ENCODE measurements at places on chromosomes 16 and 17.

- no peak for DNase-seq
Observed at GRCh38 chr16:79210607-79211006, 389.9 kb downstream of the MAF start.

- no peak for DNase-seq
Observed at GRCh38 chr17:32783602-32784001, 93.3 kb downstream of the MYO1D start.

- no peak for DNase-seq
Observed at GRCh38 chr17:20315821-20316220, 151.5 kb downstream of the LGALS9B start.

DNA sequence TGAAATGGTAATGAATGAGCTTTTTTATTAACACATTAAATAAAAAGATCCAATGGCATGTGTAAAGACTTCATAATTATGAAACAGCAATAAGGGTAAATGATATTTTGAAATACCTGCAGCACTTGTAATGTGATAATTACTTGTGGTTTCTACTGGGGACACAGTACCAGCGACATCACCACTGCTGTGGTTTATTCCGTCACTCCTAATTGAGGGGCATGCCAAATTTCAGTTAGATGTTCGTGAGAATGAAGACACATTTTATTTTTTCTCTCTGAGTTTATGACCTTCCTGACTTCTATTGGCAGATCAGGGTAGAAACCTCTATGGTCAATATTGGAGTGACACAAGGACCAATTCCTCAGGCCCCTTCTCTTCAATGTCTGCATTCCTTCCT is 131.9 kb upstream of the XYLT1 start:
- DNase-seq: no peak

- DNase-seq: no peak
Observed at GRCh38 chr17:83119987-83120864, 40.8 kb downstream of the METRNL start.

DNA sequence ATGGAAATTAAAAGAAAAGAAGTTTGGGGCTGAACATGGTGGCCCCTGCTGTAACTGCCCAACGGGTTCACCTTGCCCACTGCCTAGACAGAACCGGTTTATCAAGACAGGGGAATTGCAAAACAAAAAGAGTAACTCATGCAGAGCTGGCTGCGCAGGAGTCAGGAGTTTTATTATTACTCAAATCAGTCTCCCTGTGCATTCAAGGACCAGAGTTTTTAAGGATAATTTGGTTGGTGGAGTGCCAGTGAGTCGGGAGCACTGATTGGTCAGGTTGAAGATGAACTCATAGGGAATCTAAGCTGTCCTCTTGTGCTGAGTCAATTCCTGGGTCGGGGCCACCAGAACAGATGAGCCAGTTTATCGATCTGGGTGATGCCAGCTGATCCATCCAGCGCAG is 4.4 kb upstream of the SCPEP1 start:
- no peak for DNase-seq

GRCh38 chr17:44558334-44558709 is 1.0 kb downstream of the FZD2 start:
- DNase-seq: no peak

- DNase-seq: no peak
Observed at GRCh38 chr17:3959295-3959899, 4.8 kb downstream of the ATP2A3 start.

- no peak for DNase-seq
Observed at GRCh38 chr16:20904507-20905081, 4.0 kb downstream of the LYRM1 start.

GRCh38 chr16:53053967-53054669 is 673 bp upstream of the CHD9 start:
- DNase-seq: no peak

DNA sequence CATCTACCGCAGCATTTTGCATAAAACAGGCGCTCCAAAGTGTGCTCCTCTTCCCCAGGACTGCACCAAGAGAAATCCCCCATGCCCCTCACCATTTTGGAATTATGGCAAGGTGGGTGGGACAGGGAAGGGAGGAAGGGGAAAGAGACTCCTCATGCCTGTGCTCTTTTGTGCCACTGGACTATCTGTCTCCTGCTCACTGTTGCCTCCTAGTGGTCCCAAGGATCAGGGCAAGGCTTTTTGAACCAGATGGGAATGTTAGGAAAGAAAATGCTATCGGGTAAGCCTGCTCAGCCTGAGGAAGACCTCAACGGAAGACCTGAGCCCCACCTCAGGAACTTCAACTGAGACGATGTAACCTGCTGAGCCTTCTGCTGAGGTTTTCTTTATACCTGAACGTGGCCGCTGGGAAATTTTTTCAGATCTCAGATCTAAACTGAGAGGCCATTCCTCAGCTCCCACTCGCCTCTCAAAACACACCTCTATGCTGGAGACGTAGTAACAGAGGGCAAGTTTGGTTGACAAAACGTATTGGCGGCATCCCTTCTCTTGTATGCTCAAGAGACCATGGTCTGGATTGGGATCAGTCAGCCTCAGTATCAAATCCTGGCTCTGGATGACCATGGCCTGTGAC is 58.3 kb downstream of the SPACA3 start:
- no peak for DNase-seq

GRCh38 chr16:87715658-87716057 is 50.1 kb downstream of the KLHDC4 start:
- DNase-seq: no peak

DNA sequence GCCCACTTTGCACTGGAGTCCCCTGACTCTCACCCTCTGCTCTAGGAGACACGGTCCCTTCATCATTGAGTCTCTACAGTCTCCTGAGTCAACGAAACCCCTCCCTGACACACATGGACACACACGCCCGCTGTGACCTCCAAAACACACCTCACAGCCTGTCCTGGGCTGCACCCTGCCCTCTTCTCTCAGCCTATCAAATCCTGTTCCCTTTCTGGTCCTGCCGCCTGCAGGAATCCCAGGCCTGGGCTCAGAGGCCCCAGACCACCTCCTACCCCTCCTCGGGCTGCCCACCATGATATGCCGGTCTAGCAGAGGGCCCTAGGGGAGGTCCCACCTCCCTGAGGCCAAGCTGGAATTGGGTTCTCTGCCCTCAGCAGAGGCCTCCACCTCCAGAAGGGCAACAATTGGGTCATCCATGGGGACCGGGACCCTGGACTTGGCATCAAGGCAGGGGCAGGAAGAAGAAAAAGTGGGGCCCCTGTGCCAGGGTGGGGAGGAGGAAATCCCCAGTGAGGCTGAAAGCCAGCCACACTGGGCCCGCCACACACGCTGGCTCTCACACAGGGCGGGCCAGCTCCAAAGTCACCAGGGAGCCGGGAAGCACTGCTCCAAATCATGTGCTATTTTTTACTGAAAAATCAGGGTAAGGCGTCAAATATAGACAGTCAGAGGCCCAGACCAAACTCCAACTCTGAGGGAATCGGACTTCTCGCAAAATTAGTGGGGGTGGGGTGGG is 3.4 kb downstream of the PPP1R9B start:
- DNase-seq: no peak

GRCh38 chr17:80101946-80102663 is 724 bp downstream of the GAA start:
- DNase-seq: no peak

DNA sequence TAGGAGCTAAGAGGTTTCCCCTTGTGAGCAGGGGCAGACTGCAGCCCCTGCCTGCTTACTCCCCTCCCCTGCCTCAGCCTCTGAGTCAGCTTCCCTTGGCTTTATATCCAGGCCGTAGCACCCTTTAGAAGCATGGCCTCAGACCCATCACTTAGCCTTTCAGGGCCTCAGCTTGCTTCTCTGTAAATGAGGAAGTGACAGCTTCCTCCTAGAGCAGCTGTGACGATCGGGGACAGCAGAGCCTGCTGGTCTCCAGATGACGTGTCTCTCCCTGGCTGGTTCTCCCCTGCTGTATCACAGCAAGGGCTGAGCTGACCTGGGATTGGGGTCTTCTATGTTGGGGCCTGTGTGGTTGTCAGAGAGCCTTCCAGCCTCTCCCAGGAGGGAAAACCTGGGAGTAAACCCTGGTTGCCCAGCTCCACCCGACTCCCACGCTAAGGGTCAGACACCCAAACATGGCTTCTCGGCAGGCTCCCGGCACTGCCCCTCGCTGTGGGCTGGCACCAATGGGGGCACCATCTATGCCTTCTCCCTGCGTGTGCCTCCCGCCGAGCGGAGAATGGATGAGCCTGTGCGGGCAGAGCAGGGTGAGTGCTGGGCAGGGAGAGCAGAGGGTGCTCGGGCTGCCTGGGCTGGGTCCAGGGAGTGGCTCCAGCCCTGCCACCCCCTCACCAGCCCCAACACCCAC is 16.3 kb upstream of the MYO15B start:
- DNase-seq: no peak

DNA sequence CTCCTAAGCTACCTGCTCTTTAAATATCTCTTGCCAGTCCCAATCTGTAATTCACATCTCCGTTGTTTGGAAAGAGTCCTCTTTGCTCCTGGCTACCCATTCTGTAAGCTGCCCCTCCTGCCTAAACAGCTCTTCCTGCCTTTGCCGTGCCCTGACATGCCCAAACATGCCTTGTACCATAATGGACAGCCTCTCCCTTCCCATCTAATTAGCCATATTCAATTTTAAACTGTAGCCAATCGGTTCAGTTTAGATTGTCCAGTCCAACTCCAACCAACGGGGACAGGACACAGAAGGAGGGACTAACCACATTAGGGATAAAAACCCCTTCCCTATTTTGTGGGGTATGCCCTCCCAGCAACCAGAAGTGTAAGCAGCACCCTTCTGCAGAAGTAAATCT is 30.6 kb upstream of the CLEC3A start:
- no peak for DNase-seq

DNA sequence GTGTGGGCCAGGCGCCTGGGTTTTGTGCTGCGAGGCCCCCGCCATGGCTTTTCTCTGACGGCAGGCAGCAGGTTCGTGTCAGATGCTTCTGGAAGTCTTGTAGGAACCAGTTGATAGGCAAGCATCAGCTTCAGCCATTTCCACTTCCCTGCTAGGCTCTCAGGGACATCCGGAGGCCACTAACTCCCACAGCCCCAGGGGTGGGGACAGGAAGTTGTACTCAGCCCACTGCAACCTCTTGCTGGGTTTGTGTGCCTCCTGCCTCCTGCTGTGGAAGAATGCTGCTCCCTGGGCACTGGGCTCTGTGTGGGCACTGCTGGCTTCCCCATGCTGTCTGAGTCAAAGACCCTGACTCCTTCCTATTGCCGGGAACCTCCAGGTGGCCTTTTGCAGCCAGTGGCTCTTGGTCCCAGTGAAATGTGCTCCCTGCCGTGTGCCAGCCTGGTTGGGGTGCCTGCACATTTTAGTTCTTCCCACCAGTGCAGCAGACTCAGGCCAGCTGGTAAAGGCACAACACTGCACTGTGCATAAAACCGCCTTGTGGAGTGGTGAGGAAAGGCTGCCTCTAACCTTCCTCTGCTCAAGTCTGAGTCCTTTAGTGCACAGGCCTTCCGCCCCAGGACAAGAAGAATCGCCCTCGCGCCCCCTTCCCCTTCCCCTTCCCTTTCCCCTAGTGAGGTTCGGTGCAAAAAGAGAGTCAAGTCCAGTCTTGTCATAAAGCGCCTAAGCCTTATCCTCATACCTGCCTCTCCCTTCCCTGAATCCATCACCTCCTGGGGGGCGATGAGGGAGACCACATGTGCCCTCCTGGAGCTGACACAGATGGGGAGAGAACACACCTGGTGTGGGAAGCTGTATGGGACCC is 16.6 kb downstream of the LDHD start:
- no peak for DNase-seq

- DNase-seq: no peak
Observed at GRCh38 chr17:36623281-36623680, 21.9 kb downstream of the MRM1 start.

DNA sequence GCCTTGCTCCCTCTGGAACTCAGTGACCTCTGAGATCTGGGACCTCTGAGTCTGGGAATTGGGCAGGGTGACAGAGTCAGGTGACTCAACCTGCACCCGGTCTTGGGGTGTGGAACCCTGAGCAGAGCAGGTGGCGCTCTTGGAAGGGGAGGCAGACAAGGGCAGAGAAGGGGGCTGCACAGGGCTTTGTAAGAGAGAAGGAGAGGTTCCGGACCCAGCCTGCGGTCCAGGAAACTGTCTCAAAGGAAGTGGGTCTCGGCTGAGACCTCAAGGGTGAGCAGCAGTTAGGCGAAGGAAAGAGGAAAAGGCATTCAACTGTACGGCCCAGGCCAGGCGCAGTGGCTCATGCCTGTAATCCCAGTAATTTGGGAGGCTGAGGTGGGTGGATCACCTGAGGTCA is 10.0 kb upstream of the RIPOR1 start:
- no peak for DNase-seq

- peak; percentile 95 for DNase-seq
Observed at GRCh38 chr16:30409125-30410060, 2.0 kb downstream of the ZNF771 start.

GRCh38 chr16:89473791-89474414 is 16.5 kb downstream of the ANKRD11 start:
- no peak for DNase-seq

Data from stimulated activated CD8-positive, alpha-beta memory T cell treated with anti-CD3 and anti-CD28 coated beads, Interleukin-7, amount 100 ng/mL, for 1 hour (primary cell).